EH (cell line): ENCODE measurements at places on chromosomes 2 and 18.

- DNase-seq = no peak
Measured at GRCh38 chr2:101728865-101729264, 31.4 kb downstream of the MAP4K4 start.

DNA sequence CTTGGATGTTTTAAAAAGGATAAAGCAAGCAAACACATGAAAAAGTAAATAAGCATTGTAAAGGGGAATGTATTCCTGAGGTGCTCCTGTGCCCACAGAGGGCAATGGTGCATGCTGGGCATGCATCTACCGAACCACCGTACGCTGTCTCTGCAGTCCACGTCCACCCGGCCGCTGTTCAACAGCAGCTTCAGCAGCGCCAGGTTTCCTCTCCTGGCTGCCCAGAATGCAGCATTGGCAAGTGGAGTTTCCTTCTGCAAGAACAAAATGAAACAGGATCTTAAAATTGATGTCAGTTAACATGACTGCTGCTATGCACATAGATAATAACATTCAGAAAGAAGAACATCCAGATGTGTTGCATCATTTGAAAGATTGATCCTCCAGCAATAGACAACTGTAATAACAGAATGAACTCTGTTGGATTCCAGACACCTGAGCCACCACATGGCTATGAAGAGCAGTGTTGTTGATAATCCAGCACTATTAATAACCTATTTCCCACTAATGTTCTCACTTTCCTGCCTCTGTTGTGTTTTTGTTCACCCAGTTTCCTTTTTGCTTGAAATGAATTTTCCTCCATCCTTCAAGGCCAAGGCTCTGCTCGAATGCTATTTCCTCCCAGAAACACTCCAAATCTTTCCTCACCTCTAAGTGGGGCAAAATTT is 13.6 kb downstream of the ANKRD29 start:
- DNase-seq = no peak

- no peak for DNase-seq
Measured at GRCh38 chr2:3876685-3877084, 173.3 kb downstream of the DCDC2C start.

DNA sequence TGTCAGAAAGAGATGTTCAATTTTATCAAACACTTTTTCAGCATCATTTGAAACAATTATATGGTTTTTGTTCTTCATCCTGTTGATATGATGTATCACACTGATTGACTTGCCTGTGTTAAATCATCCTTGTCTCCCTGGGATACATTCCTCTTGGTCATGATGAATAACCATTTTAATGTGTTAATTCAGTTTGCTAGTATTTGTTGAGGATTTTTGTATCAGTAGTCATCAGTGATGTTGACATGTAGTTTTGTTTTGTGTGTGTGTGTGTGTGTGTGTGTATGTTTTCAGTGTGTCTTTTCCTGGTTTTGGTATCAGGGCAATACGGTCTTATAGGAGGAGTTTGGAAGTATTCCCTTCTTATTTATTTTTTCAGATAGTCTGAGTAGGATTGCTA is 325.4 kb downstream of the ZNF804A start:
- no peak for DNase-seq

- DNase-seq = peak; percentile 32
Measured at GRCh38 chr2:88188748-88189147, 18.6 kb downstream of the THNSL2 start.

DNA sequence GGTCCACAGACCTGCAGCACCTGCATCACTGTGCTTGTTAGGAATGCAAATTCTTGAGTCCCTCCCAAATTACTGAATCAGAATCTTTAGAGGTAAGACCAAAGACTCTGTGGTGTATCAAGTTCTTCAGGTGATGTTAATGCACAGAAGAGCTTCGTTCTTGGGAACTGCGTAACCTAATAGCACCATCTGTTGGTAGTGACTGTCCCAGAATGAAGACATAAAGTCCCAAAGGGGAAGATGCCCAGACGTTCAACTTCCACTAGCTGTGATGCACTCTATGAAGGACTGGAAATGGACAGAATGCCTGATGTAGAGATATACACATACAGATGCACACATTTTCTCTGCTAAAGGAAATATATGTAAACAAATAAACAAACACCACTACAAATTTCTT is 576.0 kb downstream of the LRP1B start:
- peak; percentile 58 for DNase-seq

DNA sequence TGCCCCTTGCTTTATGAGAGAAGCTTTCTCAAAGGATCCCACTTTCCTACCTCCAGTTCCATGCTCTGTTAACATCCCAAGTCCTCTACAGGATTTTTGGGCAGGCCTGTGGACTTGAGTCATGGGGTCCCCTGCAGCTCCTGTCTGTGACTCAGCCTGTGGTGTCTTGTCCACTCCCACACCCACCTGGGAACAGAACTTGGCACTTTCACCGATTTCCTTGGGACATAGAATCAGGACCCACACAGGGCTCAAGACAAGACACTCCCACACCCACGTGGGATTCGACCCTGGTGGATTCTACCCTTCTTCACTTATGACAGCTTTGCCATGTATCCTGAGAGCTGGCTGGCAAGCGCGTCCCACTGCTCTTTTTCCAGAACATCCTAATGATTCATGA is 30.7 kb upstream of the HDAC4 start:
- no peak for DNase-seq

- no peak for DNase-seq
Measured at GRCh38 chr2:11416186-11416585, 49.8 kb downstream of the E2F6 start.
